ENCODE measurements at places on chromosomes 12 and 14. TPM values are rescaled to one million over a fixed set of nuclear protein-coding genes. Genes with fewer than 3 reads are reported as not detected.
A peak's percentile ranks its signal among the peaks of the same experiment; 100 is the strongest.

DNA sequence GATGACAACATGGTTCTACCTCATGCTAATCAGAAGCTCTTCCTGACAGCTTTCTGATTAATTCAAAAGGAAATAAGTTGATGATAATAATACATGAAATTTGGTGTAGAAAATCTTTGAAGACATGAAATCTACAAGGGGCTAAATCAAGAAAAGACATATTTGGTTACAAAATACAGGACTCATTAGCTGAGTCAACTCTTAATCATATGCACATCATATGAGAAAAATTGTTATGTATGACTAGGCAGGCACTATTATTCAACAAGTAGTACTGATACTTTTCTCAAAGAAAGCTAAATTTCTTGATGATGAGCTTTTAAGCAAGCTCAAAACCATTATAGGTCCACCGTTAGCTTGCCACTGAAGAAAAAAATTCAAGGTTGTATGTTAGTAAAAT lies 7.1 kb downstream of the ABCC9 start:
- no peak for DNase-seq

GRCh38 chr14:52706286-52706685 lies 714 bp upstream of the PSMC6 start:
- DNase-seq = peak; percentile 54

DNA sequence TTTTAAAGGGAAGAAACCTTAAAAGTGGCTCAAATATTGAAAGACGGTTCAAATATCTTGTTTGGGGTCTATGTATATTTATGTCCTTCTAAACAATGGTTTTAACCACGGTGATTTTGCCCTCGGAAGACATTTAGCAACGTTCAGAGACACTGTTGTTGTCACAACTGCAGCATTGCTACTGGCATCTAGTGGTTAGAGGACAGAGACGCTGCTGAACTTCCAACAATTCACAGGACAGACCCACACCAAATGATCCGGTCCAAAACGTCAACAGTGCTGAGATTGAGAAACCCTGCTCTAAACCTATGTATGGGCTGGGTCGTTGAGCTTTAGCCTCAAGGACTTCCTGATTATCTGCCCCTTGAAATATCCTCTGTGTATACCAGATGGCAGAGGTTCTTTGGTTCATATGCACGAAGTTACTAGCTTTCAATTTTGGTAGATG lies 1.7 kb downstream of the ANGEL1 start:
- no peak for DNase-seq

DNA sequence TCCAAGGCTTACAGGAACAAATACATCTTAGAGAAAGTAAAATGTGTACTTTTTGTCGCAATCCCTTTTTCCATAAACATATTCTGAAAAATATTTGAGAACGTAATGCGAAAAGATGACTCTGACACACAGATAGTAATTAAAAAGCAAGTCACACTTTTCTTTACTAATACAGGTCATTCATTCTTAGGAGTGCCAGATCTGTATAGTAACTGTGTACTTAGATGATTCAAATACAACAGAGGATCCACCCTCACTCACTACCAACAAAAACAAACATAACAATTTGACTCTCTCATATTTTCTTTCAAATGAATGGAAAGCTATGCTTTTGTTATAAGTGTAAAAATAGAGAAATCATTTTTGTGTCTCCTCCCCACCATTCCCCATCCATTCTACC lies 795.4 kb downstream of the SLC6A15 start:
- DNase-seq = no peak

Gene FBXW8
- 9.3 TPM for total RNA-seq

- DNase-seq = no peak
These were observed 28.9 kb upstream of the GARIN6 start for GRCh38 chr12:99618657-99619056.

DNA sequence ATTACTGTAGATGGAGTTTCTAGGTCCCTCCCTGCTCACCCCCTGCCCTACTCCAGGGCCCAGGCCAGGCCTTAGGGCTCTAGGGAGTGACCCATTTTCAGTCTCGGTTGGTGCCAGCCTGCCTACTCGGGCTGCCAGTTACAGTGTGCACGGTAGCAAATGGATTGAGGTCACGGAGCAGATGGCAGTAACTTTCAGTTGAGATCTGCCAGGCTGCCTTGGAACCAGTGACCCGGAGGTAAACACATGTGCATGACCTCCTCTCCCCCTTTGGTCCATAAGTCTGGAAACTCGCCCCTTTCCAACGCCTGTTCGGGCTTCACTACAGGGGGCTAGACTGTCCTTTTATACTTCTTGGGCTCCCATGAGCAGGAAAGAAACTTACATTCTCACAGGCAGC lies 139.7 kb upstream of the TBX3 start:
- DNase-seq = no peak

DNA sequence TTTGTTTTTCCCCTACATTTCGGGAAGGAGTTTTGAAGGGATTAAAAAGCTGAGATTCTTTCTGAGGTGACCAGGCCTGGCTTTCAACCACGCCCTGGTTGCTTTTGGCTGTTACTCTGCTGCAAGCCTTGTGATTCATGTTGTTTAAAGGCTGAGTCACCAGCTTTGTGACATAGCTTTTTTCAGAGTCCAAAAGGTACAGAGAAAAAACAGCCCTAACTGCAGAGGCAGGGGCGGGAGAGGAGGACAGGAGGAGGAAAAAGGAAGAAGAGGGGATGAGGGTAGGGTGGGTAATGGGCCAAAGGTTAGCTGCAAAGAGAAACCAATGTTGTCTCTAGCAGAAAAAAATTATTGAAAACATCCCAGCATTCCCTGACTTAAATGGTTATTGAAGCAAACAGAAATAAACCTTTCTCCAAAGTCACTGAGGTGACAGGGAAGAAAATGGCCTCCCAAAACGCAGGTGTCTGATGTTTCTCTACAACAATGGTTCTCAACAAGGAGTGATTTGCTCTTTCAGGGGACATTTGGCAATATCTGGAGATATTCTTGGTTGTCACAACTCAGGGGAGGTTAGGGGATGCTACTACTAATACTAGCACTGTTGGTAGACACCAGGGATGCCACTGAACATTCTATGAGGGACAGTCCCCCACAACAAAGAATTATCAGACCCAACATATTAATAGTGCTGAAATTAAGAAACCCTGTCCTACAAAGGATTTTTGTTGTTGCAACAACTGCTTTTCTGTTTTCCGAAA lies 2.1 kb upstream of the UBC start:
- DNase-seq = no peak

DNA sequence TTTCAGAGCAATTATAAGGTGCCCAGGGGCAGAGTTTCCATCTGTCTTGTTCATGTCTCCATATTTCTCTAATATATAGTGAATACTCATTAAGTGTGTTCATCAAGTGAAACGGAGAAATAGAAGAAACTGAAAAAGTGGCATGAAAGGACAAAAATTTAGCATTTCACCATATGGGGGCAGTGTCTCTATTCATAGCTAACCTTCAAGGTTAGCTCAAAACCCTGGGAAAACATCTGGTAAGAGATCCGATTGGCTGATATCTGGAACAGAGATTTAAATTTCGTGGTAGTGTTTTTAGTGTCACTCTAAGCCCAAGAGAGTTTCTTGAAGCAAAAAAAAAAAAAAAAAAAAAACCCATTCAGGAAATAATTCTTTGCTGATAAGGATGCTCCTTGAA lies 367.5 kb downstream of the DAD1 start:
- DNase-seq = no peak

Gene AQP2
- not detected for total RNA-seq

Gene AGAP2
- 31.7 TPM for total RNA-seq

Gene GPR68
- total RNA-seq = 15.4 TPM

DNA sequence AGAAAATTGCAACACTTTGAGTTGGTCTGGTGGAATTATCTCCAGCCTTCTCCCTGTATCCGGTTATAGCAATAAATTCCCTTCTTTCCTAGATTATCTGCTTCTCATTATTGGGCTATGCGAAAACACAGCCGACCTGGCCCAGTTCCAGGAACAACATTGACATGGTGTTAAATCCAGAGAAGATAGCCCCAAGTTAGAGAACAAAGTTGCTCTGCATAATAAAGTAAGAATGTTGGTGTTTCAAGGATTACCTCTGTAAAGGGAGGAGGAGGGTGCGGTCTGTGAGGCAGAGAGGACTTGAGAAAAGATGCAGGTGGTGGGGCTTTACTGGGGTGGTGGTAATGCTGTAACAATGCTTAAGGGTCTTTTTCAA lies 12.1 kb downstream of the TCL1A start:
- no peak for DNase-seq

Gene GARIN6
- not detected for total RNA-seq

Gene FOXN4
- not detected for total RNA-seq

Gene SLC6A13
- total RNA-seq = 0.31 TPM

Gene IL31
- 4.1 TPM for total RNA-seq
